ENCODE measurements at places on chromosomes 11 and 22. TPM values are rescaled to one million over a fixed set of nuclear protein-coding genes. Genes with fewer than 3 reads are reported as not detected.

The AQP11 gene
- 0.49 TPM for total RNA-seq

The OR2AG2 gene
- total RNA-seq, result not detected

The CASP5 gene
- total RNA-seq, result not detected

The RFPL1 gene
- not detected for total RNA-seq

Measured in T-cell (primary cell).